ENCODE measurements at places on chromosomes 13 and 19.

DNA sequence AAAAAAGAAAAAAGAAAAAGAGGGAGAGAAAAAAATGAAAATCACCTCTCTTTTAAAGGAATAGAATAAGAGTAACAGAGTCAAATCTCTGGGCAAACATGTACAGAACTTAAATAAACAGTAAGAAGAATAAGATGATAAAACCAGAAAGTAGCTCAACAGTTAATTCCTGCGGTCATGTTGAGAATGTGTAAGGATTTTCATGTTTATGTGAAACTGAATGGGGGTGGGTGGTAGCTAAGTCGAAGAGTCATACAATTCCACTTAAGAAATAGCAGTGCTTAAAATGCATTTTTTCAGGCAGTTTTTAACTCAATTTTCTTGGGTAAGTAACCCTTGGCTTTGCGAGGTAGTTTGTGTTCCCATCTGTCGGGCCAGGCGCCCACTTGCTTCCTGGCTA is 60.9 kb downstream of the PEX11G start:
- DNase-seq, result no peak

DNA sequence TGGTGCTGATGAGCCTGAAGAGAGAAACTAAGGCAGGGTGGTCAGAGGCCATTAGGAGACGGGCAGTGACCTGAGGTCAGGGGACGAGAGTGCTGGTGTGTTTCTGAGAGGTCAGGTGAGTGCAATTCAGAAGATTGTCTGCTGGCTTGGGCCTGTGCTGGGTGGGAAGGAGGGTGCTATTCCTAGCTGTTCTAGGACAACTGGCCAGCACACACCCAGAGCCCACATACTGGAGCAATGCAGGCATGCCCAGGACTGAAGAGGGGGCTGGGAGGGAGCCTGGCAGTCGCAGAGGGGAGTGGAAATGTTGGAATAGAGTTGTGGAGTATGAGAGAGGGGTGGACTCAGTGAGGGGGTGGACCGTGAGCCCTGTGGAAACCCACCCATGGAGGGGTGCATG is 16.5 kb downstream of the ARHGEF7 start:
- no peak for DNase-seq

DNA sequence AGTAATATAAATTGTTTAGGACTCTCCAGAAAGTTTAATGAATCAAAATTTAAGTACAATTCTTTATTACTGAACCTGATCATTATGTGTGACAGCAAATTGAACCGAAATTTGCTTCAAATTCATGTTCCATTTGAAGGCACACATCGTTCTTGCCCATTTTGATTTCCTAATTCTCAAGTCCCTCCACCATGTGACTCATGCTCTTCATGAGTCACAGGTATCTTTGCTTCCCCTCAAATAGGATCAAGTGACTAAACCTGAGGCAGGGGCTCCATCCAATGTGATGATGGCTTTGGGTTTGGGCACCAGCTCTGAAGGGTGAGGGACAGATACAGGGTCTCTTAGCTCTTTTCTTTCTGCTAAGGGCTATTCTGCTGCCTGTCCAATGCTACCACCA is 86.1 kb downstream of the THSD1 start:
- no peak for DNase-seq

DNA sequence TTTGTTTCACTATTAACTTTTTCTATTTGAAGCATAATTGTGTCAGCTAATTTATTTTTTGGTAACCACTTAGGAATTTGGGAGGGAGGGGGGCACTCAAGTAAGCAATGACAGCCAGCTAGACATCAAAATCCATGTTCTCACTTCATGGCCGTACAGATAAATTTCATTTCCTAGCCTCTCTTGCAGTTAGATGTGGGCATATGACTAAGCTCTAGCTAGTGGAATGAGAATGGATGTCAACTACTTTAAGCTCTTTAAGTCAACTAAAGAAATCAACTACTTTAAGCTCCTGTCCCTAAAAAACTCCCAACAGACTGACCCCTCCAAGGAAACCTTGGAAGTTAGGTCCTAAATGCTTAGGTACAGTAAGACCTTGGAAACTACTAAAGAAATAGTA is 92.0 kb downstream of the KCNRG start:
- no peak for DNase-seq

DNA sequence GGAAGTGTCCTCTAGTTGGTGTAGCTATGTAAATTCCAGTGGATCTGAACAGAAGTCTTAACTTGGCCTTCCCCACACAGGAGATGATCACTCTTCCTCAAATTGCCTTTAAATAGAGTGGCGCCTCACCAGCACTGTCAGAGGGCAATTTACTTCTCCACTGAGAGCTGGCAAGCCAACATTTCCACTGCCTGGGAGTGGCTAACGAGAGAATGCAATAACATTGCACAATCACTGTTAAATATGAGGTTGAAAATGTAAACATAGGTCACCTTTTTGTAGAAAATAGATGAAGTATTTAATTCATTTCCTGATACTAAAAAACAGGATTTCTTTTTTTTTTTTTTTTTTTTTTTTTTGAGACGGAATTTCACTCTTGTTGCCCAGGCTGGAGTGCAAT is 55.4 kb upstream of the UBL3 start:
- DNase-seq, result no peak

DNA sequence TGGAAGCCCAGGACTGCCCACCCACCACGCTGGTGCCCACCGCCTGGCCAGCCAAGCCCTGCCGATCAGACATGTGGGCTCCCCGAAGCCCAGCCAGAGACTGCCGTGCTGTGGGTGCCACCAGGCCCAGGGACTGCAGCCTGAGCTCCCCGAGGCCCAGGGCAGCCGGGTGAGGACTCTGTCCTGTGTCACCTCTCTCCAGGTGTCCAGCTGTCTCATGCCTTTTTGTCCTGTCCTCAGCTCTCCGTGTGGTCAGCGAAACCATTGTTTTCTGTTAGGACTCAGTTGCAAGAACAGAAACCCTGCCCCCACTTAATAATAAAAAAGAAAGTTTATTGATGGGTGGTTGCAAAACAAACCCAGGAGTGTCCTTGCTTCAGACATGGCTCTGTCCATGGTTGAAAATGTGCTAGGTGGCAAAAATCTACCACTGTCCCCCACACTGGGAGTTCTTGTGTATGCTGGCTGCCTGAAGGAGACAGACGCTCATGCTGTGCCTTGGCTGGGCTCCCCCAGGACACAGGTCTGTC is 9.9 kb downstream of the PLEKHF1 start:
- DNase-seq, result no peak

GRCh38 chr13:31945202-31945961 is 86.2 kb upstream of the FRY start:
- DNase-seq, result peak; percentile 62

DNA sequence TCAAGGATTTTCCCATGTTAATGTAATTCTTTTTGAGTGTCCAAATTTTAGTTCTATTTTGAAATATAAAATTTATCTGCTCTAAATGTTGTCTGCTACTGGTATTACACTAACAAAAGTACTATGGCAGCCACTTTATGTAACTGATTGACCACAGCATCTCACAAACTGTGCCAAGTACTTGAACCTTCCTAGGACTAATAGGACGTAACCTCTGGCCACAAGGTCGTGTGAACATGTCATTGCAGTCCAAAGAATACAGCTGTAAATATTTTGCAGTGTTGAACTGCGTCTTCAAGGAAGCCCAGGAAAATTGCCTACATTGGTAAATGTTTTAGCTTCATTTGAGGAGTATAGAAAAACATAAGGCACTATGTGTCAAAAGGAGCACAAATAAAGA is 1.9 kb downstream of the KCTD4 start:
- no peak for DNase-seq

DNA sequence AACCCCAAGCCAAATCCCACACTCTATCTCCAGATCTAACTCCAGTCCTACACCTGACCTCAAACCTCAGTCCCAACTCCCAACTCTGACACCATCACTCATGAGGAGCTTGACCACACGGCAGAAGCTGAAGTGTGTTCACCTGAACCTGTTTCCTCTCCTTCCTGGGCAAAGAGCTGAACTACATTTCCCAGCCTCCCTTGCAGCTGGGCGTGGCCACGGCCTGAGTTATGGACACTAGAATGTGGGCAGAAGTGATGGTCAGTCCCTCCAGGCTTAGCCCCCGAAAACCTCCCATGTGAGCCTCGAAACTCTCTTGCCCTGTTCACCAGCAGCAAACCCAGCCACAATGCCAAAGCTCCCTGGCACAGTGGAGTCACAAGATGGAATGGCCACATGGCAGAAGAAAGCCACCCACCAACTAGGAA is 19.5 kb upstream of the MEIS3 start:
- DNase-seq, result no peak

DNA sequence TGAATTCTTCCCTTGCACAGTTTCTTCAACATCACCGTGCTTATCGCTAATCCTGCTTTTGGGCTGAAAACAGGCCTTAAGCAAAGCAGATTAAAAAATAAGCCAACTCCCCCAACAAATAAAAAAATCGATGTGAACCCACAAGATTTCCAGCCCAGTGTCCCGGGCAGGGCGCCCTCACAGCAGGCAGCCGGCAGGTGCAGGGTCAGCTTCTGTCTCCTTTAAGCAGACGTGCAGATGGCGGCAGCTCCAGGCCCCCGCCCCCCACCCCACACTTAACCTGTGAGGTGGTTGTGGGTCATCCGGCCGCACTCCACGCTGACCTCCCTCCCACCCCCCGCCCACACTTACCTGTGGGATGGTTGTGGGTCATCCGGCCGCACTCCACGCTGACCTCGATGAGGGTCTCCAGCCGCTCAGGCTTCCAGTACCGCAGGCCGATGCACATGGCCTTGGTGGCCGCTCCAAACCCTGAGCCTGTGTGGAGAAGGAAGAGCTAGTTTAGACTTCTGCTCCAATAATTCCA is 19.8 kb downstream of the ADPRHL1 start:
- no peak for DNase-seq

GRCh38 chr19:37594982-37595382 is 306 bp downstream of the ZNF540 start:
- DNase-seq, result peak; percentile 19

- DNase-seq, result peak; percentile 21
Observed at GRCh38 chr13:99281811-99282263, 23.7 kb upstream of the GPR18 start.

GRCh38 chr13:111337206-111337605 is 16.8 kb downstream of the TEX29 start:
- peak; percentile 76 for DNase-seq
